ENCODE measurements at places on chromosomes 11 and 22.

GRCh38 chr22:32850591-32851517 lies 49.3 kb downstream of the TIMP3 start:
- DNase-seq: no peak

- no peak for DNase-seq
Measured at GRCh38 chr11:72836111-72836510, 21.9 kb downstream of the ATG16L2 start.

GRCh38 chr11:69377953-69378302 lies 84.0 kb downstream of the MYEOV start:
- no peak for DNase-seq

GRCh38 chr11:65849366-65849765 lies 8.6 kb downstream of the CFL1 start:
- DNase-seq: no peak

GRCh38 chr22:17368554-17369438 lies 464 bp upstream of the CECR2 start:
- DNase-seq: no peak

Data from activated CD4-positive, alpha-beta T cell treated with anti-CD3 and anti-CD28 coated beads, Interleukin-2, amount 50 U/mL, for 1 hour (primary cell).